ENCODE measurements at places on chromosomes 4 and X. TPM values are rescaled to one million over a fixed set of nuclear protein-coding genes. Genes with fewer than 3 reads are reported as not detected.

DNA sequence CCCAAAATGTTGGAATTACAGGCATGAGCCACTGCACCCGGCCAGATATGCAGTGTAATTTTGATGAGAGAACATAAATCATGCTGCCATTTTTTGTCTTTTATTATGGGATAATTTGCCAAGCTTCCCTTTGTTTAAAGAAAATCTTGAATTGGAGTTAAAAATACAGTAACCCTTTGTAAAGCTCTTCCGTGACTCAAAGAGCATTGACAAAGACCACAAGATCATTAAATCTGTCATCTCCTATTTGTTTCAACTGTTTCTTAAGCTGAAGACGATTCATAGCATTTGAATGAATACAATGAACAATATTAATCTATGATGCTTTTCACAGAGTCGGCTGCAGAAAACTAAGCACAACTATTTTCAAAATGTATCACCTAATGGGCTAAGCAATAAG is 132.6 kb downstream of the ANAPC4 start:
- no peak for ATAC-seq

Gene ARSD
- 2.5 TPM for total RNA-seq

Gene IDH3G
- 62.0 TPM for total RNA-seq

Gene DMD
- total RNA-seq: 1.4 TPM

Gene DSPP
- not detected for total RNA-seq

DNA sequence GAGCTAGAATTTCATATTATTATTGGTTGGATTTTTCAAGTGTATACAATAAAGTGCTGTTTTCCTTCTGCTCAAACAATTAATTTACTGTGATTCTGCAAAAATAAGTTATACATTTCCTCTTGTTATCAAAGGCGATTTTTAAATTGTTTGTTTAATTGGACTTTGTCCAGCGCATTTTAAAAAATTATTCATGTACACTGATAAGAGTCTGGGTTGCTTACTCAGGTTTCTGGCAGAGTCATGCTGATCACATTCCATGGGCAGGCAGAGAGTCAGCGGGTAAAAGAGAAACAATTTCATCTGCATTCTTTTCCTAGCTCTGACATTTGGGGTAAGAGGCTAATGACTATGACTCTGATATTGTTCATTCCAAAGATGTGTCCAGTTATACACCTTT is 8.9 kb downstream of the FAT4 start:
- ATAC-seq: no peak

DNA sequence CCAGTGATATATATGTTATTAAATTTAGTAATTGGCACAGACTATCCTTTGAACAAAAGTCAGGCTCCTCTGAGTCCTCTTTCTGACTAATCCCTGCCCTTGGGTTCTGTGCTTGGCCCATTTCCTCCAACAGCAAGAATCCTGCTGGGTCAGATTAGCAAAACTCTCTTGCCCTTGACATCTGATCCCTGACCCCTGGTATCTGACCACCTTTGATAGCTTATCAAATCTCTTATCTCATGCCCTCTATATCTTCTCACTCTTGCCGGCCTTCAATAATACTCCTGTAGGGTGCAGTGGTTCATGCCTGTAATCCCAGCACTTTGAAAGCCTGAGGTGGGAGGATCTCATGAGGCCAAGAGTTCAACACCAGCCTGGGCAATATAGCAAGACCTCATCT is 245.5 kb upstream of the FAM47A start:
- ATAC-seq: no peak

DNA sequence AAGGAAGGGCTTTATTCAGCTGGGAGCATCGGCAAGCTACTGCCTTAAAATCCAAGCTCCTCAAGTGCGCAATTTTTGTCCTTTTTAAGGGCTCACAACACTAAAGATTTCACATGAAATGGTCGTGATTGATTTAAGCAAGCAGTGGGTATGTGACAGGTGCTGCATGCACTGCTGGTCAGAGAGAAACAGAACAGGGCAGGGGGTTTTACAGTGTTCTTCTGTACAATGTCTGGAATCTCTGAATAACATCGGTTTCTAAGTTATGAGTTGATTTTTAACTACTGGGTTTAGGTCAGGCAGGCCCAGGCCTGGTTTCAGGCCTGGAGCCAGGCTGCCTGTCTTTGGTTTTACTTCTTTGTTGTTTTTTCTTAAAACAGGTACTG is 6.0 kb downstream of the UGT2B17 start:
- ATAC-seq: no peak

GRCh38 chr4:105594099-105595010 is 41.9 kb downstream of the ARHGEF38 start:
- ATAC-seq: peak; percentile 91

Gene DCAF12L1
- total RNA-seq: not detected

Gene UCP1
- total RNA-seq: not detected

GRCh38 chrX:41558531-41558930 is 111.4 kb downstream of the NYX start:
- no peak for ATAC-seq

DNA sequence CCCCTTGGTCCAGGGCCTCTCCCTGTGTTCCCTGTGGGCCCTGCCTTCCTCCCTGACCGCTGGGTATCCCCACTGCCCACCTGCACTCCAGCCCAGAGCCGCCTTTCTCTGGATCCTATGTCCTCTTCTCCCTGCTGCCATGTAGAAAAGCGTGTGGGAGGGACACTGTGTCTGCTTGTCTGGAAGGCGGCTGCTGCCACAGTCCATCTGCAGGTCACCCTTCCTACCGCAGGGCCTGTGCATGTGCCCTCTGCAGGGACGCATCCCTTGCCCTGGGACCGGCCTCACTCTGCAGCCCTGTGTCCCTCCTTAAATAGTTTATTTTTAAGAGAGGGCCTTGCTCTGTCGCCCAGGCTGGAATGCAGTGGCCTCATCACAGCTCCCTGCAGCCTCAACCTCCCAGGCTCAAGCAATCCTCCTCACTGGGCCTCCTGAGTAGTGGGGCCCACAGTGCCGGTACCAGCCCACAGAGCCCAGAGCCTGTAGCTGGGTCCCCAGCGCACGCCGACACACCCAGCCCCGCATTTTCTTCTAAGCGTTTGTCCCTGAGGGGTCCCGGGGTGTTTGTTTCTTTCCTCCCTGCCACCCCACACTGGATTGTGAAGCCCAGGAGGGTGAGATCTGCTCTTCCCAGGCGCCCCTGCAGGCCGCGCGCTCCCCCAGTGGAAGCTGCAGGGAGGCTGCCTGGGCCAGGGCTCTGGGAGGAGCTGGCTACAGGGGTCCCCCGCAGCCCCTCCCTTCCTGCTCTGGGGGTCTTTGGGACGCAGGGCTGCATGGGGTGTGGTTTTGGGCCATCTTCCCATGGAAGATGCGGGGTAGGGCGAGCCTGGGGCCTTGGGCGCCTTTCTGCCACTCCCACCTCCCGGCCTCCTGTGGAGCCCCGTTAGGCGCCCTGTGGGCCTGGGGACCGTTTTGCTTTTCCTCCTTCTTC is 12.8 kb upstream of the NAT8L start:
- no peak for ATAC-seq

DNA sequence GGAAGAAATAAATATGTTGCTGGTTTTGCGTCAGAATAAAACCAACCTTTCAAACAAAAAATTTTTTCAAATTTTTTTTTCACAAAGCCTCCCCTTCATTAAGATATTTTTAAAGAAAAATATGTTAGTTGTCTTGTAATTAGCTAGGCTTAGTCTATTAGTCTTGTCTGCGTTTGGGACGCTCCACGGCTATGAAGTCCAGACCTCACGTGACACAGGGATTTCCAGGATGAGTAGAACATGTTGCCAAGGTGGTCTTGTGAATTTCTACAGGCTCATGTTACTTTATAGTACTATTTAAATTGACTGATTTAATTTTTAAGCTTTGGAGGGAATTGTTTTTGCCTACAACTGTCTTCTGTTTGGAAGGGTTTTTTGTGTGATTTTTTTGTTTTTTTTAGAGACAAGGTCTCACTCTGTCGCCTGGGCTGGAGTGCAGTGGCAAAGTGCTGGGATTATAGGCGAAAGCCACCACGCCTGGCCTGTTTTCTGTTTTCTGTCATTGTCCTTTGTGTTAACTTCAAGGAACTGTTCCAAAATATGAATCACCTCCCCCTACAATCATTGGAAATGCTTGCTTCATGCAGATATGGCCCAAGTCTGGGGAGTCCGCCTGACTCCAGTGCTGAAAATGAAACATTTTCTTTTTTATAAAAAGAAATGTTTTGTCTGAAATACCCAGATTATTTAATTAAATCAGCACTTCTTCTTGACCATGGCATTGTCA is 26.2 kb downstream of the TMEM144 start:
- ATAC-seq: no peak

- no peak for ATAC-seq
Measured at GRCh38 chr4:184384810-184385557, 89.4 kb downstream of the IRF2 start.

- ATAC-seq: no peak
Measured at GRCh38 chr4:1471443-1472147, 65.4 kb upstream of the NKX1-1 start.

Data from activated T-helper 17 cell treated with anti-CD3 and anti-CD28 coated beads, Interleukin-2, amount 50 U/mL, for 72 hours (primary cell).